ENCODE measurements at places on chromosomes 2 and 18. TPM values are rescaled to one million over a fixed set of nuclear protein-coding genes. Genes with fewer than 3 reads are reported as not detected.

DNA sequence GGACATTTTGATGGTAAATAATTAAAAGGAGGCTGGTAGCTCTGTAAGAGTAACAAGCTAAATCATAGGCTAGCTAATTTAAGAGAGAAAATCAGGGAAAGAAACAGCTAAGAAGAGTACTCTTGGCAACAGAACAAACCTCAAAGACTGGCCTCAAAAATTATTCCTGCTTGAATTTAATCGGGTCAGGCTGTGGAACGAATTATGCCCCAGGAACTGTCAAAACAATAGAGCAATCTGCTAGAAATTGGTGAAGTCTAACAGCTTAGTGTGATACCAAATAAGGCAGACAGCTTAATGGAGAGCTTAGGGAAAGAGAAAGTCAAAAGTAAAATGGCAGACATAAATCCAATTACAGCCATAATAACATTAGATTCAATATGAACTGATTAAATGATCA lies 215.7 kb downstream of the MREG start:
- DNase-seq, result no peak

DNA sequence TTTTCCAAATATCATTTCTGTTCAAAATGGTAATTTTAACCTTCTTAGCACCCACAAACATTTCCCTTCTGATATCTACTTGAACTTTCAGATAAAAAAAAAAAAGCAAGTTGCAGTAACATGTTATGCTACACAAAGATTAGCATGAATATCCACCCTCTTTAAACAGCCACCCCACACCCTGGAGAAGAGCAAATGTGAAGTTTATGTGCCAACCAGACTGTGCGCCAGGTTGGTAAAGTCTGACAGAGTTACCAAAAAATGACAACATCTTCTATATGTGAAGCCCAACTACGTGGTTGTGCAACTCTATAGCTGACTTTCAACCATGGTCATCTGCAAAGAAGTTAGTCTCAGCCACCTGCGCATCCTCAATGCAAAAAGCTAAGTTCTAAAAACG lies 62.6 kb downstream of the BCL11A start:
- DNase-seq, result no peak

DNA sequence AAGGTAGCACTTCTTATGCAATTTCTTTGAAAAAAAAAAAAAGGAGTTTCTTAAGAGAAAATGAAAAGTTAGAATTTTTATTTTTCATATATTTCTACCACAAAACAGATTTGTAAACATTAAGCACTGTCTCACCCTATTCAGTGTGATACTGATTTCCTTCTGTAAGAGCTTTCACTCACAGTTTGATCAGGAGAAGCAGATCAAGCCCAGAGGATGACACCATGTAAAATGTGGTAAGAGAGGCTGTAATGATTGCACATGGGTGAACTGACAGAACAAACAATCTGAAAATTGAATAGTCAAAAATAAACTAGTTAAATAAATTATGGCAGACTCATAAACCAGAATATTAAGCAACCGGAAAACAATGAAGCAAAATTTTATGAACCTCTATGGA lies 54.5 kb downstream of the MEMO1 start:
- no peak for DNase-seq

DNA sequence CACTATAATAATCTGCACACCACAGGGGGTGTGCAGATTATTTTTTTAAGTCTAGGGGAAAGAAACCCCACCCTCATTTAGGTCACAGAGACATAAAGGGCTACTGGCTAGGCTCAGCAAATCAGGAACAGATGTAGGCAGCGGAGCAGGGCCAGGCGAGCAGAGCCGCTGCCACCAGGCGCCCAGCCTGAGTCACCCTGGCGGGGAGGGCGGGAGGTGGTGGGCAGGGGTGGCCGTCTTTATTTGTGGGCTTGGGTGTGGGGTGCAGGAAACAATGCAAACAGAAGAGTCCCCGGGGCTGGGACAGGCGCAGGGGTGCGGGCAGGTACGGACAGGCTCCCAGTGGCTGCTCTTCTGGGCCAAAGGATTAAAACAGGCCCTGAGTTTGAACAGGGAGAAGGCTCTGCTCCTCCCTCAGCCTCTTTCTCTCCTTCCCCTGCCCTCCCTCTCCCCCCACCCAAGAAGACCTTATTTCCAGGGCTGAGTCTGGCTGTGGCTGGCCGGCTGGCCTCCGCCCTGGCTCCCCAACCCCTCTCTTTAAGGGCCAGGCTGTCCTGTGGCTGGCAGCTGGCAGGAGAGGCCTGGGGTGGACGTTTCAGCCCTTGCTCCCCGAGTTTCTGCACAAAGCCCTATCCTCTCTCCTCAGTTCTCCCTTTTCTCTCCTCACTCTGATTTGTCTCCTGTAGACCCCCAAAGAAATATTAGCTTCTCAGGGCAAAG lies 142.9 kb upstream of the SMAD2 start:
- DNase-seq, result no peak

The CNGA3 gene
- not detected for total RNA-seq

GRCh38 chr2:242032780-242033656 lies 163.5 kb downstream of the RTP5 start:
- DNase-seq, result no peak

The GRHL1 gene
- total RNA-seq, result 0.57 TPM

- no peak for DNase-seq
Measured at GRCh38 chr18:56711708-56712445, 60.7 kb downstream of the WDR7 start.

Measured in ovary (tissue), 10 donors.